ENCODE measurements at places on chromosomes 11 and 22.
A peak's percentile ranks its signal among the peaks of the same experiment; 100 is the strongest.

GRCh38 chr11:79747406-79747805 lies 306.6 kb upstream of the TENM4 start:
- no peak for DNase-seq

- DNase-seq = peak; percentile 70
These were observed 26.5 kb downstream of the ABTB2 start for GRCh38 chr11:34331329-34331728.

GRCh38 chr11:106021181-106021966 lies 666 bp downstream of the MSANTD4 start:
- no peak for DNase-seq

DNA sequence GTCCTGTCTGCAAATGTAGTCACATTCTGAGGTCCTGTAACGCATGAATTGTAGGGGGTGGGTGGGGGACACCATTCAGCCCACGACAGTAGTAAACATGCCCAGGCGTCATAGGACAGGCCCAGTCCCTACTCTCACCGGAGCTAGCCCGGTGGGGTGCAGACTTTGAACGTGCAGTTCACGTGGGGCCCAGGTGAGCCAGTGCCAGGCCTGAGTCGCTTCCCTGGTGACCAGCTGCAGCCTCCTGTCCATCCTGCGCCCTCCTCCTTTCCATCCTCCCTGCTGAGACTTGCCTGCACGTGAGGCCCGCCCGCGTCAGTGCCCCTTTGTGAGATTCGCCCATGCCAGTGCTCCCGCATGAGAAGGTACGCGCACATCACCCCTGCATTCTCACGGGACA lies 116.8 kb downstream of the WNT7B start:
- DNase-seq = no peak

GRCh38 chr11:84526250-84526649 lies 1100.9 kb downstream of the DLG2 start:
- DNase-seq = no peak

GRCh38 chr11:78783846-78784245 lies 209.2 kb upstream of the NARS2 start:
- DNase-seq = no peak

DNA sequence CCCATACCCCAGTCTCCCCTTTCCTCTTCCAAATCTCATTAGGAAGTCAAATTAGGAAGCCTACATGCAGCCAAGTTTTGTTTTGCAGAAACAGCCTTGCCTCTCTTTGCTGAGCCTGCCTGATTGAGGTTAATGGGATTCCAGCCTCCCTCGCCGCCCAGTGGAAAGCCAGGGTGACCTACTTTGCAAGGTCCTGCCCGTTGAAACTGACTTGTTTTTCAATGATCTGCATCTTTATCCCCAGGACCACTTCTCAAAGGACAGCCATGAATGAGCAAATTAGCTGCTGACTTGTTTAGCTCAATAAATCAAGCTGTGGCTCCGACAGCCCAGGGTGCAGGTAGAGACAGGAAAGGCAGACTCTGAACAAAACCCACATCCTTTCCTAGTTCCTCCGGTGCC lies 110.4 kb downstream of the RRAS2 start:
- DNase-seq = no peak

GRCh38 chr22:19395276-19395675 lies 36.3 kb downstream of the HIRA start:
- no peak for DNase-seq

Measured in NCI-H1105 (cell line).